Lower lobe of right lung (tissue), 2 donors: ENCODE measurements at places on chromosomes 3 and 15. TPM values are rescaled to one million over a fixed set of nuclear protein-coding genes. Genes with fewer than 3 reads are reported as not detected.

The ATP6V1A gene
- 104 TPM for total RNA-seq

The SLC6A1 gene
- total RNA-seq, result 1.8 TPM

The SNURF gene
- total RNA-seq, result 21.3 TPM

The SH2D7 gene
- total RNA-seq, result not detected

The CDHR4 gene
- total RNA-seq, result 9.6 TPM

DNA sequence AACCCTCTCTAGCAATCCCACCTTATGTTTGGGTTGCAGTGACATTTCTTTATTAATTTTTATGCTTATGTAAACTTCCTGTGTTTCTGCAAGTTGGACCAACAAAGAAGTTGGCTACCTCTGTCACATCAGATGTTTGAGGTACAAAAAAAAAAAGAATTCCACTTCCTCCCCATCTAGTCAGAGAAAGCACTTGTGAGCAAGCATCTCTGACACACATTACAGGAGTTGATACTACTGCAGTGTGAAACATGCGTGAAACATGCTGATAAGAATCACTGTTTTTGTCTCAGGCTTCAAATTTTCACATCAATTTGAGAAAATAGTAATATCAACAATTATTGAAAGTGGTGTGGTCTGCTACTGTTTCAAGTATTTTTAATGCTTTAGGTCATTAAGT, 1.3 kb downstream of the SCAANT1 start:
- H3K36me3 ChIP-seq, result peaks cover 5% of the 10 kb centered on the region
- DNase-seq, result no peak

DNA sequence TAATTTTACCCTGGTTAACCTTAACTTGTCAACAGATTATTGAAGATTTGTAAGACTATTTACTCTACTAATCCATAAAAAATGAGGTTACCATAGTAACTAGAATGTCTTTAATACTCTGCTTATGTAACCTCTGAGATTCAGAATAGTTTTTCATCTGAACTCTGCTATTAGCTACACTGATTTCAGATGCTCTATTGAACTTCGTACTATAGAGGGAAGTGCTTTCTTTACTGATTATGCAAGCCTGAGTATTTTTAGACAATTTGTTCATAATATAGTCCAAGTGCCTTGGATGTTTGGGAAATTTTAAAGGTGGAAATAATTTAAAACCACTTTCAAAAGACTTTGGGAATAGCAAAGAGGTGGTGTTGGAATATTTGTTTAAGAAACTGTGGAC, 107.9 kb upstream of the GBE1 start:
- no peaks in the 10 kb centered on the region for H3K27me3 ChIP-seq
- DNase-seq, result no peak
- H3K27ac ChIP-seq, result no peak overlapping the region
- H3K4me1 ChIP-seq, result peaks cover 4% of the 10 kb centered on the region
- H3K4me3 ChIP-seq, result no peak overlapping the region

GRCh38 chr15:25512957-25513356, 74.1 kb upstream of the UBE3A start:
- no peaks in the 10 kb centered on the region for H3K36me3 ChIP-seq
- DNase-seq, result no peak
- no peaks in the 10 kb centered on the region for H3K27me3 ChIP-seq
- H3K4me3 ChIP-seq, result no peak overlapping the region

DNA sequence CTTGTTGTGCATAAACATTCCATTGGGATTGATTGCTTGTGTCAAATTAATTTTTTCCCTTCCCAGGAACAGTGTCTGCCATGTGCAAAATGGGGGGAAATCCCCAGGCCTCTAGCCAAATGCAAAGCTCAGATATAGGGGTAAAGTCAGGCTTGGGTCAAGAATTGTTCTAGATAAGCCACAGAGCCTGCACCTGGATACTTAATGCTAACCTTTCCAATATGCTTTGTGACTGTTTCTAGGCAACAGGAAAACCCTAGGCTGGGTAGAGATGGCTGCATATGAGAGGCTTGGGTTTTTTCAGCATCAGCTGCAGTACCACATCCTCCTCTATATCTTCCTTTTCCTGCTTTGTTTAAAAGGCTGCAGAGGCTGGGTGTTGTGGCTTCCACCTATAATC, 61.9 kb upstream of the ROPN1 start:
- H3K4me3 ChIP-seq, result no peak overlapping the region
- H3K36me3 ChIP-seq, result no peaks in the 10 kb centered on the region
- no peaks in the 10 kb centered on the region for H3K27me3 ChIP-seq
- H3K27ac ChIP-seq, result no peak overlapping the region

GRCh38 chr15:63453186-63453905, 51.0 kb upstream of the USP3 start:
- H3K27me3 ChIP-seq, result no peaks in the 10 kb centered on the region
- no peak for DNase-seq
- H3K4me1 ChIP-seq, result peaks cover 7% of the 10 kb centered on the region
- H3K4me3 ChIP-seq, result no peak overlapping the region
- H3K27ac ChIP-seq, result no peak overlapping the region

DNA sequence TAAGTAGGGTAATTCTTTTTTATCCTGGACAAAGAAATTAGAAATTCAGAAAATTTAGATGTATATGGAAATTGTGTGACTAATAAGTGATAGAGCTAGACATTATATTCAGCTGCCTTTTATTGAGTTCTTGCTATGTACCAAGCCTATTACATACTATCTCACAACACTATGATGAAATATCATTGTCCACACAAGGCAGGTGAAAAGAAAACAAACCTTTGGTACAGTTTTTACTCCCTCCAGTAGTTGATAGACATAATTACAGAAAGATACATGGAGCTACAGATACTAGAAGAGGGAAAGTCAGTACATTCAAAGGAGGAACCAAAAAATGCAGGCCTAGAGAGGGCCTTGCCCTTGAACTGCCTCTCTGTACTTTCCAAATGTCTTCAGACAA, 4.8 kb downstream of the IQCH start:
- no peaks in the 10 kb centered on the region for H3K27me3 ChIP-seq
- H3K4me1 ChIP-seq, result no peaks in the 10 kb centered on the region
- DNase-seq, result no peak

DNA sequence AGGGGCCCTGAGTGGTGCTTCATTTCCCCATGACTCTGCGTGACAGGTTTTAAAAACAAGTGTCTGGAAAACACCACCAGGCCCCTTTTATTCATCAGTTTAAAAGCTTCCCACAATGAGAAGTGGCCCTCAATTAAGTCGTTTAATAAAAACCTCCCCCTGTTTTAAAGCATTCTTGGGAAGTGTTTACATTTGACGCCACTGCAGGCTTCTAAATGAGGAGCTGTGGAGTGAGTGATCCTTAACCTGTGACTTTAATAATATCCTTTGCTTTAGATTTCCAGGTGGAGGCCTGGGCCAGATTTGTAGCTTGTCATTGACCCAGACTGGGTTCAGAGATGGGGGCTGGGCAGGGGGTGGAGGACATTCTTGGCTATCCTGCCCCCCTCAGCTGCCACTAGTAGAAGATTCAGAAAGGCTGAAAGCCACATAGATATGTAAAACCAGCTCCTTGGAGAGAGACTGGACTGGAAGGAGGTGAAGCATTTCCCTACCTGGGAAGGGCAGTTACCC, 11.3 kb downstream of the CGNL1 start:
- H3K27me3 ChIP-seq, result no peaks in the 10 kb centered on the region
- H3K36me3 ChIP-seq, result no peaks in the 10 kb centered on the region
- H3K4me1 ChIP-seq, result peaks cover 67% of the 10 kb centered on the region
- no peak overlapping the region for H3K4me3 ChIP-seq

GRCh38 chr3:9230596-9230995, 18.9 kb downstream of the SRGAP3 start:
- H3K36me3 ChIP-seq, result no peaks in the 10 kb centered on the region
- no peaks in the 10 kb centered on the region for H3K4me1 ChIP-seq
- no peak overlapping the region for H3K27ac ChIP-seq

DNA sequence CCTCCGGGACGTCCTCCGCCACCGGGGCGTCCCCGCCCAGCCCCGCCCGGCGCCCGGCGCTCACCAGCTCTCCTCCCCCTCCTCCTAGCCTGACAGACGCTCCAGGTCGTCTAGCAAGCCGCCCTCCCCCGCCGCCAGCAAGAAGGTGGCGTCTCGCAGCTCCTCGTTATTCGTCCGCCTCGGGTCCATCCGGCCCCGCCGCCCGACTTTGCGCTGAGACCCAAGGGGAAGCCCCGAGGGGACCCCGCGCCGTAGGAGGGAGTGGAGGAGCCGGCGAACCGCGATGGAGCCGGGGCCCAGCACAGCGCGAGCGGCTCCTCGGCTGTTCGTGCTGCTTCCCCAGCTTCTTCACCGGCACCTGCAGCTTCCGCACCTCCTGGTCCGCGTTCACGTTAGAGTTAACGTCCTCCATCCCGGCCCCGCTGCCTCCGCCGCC, 26.3 kb upstream of the MTHFS start:
- H3K4me3 ChIP-seq, result peak overlapping the region; percentile 92
- DNase-seq, result peak; percentile 85
- peak overlapping the region; percentile 97 for H3K27ac ChIP-seq
- no peaks in the 10 kb centered on the region for H3K36me3 ChIP-seq

DNA sequence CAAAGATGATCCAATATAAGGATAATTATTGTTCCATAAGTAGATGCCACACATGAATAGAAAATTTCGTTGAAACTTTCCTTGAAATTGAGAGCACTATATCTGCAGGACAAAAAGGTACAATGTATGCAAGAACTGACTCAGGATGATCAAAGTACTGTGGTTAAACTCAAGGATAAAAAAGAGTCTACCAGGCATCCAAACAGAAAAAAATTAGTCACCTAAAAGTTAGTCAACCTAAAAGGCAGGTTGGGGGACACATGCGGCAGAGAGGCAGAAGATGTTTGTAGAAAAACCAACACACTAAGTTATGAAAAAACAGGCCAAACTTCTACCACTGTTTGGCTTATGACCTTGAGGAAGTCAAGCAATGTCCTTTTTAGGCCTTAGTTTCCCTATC, 68.7 kb downstream of the GSK3B start:
- no peak for DNase-seq
- no peaks in the 10 kb centered on the region for H3K36me3 ChIP-seq
- H3K27me3 ChIP-seq, result no peaks in the 10 kb centered on the region
- no peak overlapping the region for H3K4me3 ChIP-seq
- no peak overlapping the region for H3K27ac ChIP-seq

GRCh38 chr15:22981051-22981840, 1.1 kb upstream of the CYFIP1 start:
- no peak for DNase-seq
- H3K4me3 ChIP-seq, result peak overlapping the region; percentile 90
- H3K36me3 ChIP-seq, result no peaks in the 10 kb centered on the region
- H3K27ac ChIP-seq, result peak overlapping the region; percentile 89

DNA sequence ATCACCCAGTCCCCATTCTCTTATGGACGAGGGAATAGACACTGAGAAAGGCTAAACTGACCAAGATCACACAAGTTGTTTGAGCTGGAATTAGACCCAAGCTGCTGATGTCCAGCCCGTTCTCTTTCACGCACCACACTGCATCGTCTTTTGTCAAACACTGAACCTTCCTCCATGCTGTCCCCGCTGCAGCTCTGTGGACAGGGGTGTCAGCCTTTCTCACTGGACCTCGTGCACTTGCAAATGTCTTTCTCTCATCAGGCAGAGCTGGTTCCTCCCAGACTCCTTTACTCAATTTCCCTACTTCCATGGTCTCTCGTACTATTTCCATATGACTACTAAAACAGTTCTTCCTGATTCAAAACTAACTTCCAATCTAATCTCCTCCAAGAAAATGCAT, 161.6 kb downstream of the MEIS2 start:
- H3K27ac ChIP-seq, result no peak overlapping the region
- H3K4me1 ChIP-seq, result no peaks in the 10 kb centered on the region
- no peaks in the 10 kb centered on the region for H3K27me3 ChIP-seq
- H3K36me3 ChIP-seq, result no peaks in the 10 kb centered on the region
- no peak overlapping the region for H3K4me3 ChIP-seq
- DNase-seq, result no peak

GRCh38 chr3:30084971-30085403, 521.4 kb upstream of the TGFBR2 start:
- no peak overlapping the region for H3K4me3 ChIP-seq
- no peak for DNase-seq
- H3K4me1 ChIP-seq, result no peaks in the 10 kb centered on the region
- H3K27me3 ChIP-seq, result no peaks in the 10 kb centered on the region
- H3K27ac ChIP-seq, result no peak overlapping the region

DNA sequence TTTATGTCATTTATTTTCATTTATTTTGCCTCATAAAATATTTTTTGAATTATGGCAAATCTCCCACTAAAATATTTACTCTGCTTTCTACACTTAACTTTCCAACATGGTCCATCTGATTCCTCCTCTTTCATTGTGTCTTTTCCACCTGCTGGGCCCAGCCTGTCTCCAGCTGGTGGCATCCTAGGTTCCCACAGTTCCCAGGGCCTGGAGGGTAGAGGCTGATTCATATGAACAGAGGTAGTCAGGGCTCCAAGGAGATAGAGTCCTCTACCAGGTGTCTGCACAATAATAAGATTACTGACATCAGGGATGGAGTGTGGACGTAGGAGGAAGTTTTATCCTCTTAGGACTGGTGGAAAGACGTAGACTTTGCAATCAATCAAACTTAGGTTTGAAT, 14.3 kb downstream of the ZBTB38 start:
- H3K36me3 ChIP-seq, result peaks cover 6% of the 10 kb centered on the region
- H3K4me3 ChIP-seq, result no peak overlapping the region
- H3K27ac ChIP-seq, result no peak overlapping the region
- H3K27me3 ChIP-seq, result no peaks in the 10 kb centered on the region
- H3K4me1 ChIP-seq, result peaks cover 14% of the 10 kb centered on the region

DNA sequence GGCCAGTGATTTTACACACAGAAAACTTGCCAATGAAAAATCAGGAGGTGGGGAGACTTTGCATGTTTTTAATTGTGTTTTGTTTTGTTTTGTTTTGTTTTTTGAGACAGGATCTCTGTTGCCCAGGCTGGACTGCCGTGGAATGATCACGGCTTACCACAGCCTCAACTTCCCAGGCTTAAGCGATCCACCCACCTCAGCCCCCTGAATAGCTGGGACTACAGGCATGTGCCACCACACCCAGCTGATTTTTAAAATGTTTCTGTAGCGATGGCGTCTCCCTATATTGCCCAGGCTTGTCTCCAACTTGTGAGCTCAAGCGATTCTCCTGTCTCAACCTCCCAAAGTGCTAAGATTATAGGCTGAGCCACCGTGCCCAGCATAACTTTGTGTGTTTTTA, 46.0 kb downstream of the MEIS2 start:
- H3K27ac ChIP-seq, result no peak overlapping the region
- H3K36me3 ChIP-seq, result no peaks in the 10 kb centered on the region
- no peak for DNase-seq
- H3K4me3 ChIP-seq, result no peak overlapping the region

DNA sequence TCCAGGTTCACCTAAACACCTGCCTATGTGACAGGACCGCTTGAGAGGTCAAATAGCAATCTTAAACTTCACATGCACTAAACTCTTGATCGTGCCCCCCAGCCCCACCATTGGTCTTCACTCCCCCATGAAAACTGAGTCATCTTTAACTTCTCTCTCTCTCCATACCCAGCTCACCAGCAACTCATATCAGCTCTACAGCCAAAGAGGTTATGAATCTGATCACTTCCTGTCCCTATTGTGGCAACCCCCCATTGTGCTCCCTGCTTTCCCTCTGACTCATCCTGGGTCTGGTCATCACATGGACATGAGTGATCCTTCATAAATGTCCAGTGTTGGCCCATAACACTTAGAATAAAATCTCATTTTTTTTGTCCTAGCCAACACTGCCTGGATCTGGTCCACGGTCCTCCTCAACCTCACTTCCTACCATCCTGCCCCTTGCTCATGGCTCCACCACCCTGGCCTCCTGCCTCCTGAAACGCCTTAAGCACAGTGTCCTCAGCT, 103.4 kb upstream of the HACD2 start:
- no peak for DNase-seq
- peaks cover 32% of the 10 kb centered on the region for H3K36me3 ChIP-seq
- peaks cover 46% of the 10 kb centered on the region for H3K4me1 ChIP-seq
